ENCODE measurements at places on chromosomes 5 and 9.
A peak's percentile ranks its signal among the peaks of the same experiment; 100 is the strongest.

- peak; percentile 67 for DNase-seq
Measured at GRCh38 chr5:96893342-96893741, 17.0 kb downstream of the ERAP2 start.

- DNase-seq: no peak
Measured at GRCh38 chr5:35735718-35736117, 118.1 kb downstream of the SPEF2 start.

GRCh38 chr5:112346411-112347044, 72.5 kb downstream of the EPB41L4A start:
- DNase-seq: no peak

- DNase-seq: peak; percentile 39
Measured at GRCh38 chr5:7186818-7187217, 209.1 kb upstream of the ADCY2 start.

GRCh38 chr9:77939149-77939668, 92.4 kb downstream of the GNAQ start:
- no peak for DNase-seq
